ENCODE measurements at places on chromosomes 12 and 14.

DNA sequence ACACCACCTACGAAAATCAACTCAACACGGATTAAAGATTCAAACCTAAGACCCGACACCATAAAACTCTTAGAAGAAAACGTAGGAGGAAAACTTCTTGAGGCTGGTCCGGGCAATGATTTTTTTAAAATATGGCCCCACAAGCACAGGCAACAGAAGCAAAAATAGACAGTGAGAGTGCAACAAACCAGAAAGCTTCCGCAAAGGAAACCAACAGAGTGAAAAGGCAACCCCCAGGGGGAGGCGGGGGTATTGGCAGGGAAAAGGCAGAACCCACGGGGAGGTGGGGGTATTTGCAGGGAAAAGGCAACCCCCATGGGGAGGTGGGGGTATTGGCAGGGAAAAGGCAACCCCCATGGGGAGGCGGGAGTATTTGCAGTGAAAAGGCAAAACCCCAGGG lies 20.5 kb upstream of the FBRSL1 start:
- no peak for DNase-seq

DNA sequence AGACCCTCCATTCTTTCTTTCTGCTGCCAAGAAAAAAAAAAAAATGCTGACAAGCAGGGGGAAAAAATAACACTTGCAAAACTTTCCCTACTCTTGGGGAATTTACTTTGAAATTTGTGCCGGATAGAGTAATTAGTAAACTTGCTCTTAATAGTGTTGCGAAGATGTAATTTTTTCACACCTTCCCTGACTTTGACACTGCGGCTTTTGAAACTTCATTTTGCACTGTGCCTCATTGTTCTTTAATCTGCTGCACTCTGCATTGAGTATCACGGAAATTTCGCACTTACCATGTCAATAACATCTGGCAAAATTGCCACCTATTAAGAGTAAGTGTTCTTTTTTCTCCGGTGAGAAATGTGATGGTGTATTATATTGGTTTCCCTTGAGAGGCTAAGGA lies 596.1 kb downstream of the VRK1 start:
- DNase-seq = no peak

GRCh38 chr12:52907092-52907810 lies 2.4 kb upstream of the KRT8 start:
- no peak for DNase-seq

DNA sequence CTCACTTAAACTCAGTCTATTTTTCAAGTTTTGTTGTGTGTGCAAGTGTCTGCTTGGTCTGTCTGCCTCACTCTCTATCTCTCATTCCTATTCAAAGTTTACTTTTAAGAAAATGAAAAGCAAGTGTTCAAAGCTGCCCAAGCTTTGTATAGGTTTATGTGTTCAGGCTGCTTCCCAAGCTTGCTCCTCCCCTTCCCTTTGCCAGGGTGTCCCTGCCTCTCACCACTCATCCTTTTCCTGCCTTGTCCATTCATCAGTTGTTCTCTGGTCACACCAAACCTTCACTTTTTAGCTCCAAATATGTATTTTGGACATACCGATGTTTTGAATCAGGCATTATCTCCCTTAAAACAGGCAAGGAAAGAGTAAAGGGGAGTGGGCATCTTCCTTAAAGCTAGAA lies 41.3 kb downstream of the STK38L start:
- DNase-seq = no peak

DNA sequence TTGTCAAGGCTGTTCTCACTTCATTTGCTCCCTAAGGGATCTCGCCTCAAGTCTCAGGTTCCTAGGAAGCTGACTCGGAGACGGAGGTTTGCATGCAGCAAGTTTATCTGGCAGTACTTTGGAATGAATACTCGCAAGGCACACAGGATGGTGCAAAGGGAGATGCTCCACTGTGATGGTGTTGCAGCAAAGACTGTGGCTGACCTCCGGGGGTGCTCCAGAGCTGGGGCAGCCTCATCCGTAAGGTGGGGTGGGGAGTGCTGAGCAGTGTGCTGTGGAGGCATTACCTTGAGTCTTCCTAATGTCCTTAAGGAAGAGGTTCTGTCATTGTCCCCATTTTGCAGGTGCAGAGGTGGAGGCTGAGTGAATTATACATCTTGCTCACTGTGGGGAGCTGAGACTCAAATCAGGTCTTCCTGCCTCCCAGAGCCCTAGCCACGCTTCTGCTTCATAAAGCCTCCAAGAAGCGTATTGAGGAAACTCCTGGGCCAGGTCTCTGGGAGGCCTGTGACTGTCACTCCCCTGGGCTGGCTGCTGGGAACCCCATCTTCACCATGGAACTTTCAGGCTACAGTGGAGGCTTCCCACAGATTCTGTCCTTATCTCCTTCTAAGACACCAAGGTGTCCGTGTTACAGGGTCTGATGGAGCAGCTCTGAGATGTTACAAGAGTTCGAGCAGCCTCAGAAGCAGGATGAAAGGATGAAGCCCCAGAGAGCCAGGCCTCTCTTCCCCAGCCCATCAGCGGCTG lies 39.5 kb downstream of the GALNT16 start:
- no peak for DNase-seq

DNA sequence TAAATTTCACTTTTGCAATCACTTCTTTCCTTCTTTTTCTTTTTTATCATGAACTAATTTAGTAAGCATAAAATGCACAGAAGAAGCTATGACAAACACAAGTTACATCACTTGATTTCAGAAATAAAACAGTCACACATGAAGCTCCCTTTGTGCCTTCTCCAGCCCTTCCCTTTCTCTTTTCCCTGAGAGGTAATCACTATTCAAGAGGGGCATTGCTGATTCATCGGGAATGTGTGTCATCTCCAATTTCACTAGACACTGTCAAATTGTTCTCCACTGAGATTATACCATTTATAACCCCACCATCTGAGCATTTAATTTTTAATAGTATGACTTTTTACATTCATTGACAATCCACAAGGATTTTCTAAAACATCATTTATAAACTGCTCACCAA lies 91.6 kb upstream of the PTPRQ start:
- no peak for DNase-seq

DNA sequence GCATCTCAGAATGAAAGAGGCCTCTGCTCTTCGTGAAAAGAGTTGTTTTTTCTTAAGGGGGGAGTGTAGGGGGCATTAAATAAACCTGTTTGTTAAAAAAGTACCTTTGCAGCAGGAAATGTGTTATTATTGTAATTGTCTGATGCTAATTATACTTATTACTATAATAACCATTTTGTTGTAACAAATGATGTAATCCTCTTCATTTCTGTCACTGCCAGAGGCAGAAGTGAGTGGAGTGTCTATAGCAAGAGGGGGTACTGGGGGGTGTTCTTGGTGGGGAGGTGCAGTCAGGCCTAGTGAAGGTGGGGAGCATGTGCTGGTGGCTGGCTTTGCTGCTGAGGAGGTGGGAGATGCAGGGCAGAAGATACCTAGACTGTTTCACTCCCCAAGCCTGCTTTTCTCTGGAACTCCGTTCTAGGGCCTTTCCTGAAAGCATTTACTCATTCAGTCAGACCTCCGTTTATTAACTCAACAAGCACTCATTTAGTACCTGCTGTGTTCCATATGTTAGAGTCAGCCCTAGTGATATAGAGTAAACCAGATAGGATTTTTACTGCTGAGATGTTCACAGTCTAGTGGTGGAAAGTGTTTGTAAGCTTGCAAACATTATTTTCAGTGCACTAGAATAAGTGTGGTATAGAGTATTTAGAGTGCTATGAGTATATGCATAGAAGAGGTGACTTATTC lies 77.5 kb upstream of the CISTR start:
- DNase-seq = no peak

DNA sequence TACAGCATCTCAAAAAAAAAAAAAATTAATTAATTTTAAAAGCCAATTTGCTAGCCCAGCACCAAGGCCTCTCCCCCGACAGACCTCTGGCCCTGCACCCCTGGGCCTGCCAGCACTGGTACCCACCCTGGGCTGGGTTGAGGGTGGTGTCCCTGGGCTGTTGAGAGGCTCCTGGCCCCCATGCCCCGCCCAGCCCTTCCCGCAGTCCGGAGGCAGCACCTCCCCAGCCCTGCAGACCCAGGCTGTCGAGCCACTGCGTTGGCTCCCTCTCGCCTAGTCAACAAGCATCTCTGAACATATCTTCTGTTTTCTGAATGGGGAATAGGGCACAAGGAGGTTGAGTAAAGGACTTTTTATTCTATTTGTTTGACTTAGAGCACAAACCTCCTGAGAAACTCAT lies 87.1 kb downstream of the FBXL14 start:
- no peak for DNase-seq

DNA sequence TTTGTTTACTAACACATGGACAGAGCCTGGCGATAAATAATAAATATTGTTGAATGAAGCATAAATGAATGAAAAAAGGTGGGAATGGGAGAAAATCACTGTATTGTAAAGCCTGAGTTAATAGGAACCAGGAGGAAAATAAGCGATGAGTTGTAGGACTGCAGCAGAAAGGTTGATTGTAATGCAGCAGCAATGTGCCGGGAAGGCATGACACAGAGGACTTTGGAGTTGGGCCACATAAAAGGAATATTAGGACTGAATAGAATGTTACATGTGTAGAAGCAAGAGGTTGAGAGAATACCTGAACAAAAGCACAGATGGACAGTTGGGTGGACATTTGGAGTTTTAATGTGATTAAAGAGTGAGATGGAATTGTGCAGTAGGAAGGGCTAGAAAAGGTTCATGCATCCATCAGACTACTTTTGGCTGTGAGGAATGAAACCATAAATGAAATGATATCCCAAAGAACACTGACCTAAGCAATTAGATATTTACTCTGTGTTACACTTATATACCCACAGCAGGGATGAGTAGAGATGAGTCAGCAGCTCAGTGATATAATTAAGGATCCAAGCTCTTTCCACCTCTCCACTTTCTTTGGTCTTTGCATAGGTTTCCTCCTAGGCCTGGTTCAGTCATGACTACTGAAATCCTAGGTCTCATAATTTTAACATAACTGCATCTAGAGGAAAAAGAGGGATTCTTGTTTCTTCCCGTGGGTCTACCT lies 55.4 kb downstream of the CCER1 start:
- DNase-seq = no peak

GRCh38 chr14:24941719-24942118 lies 108.2 kb downstream of the STXBP6 start:
- no peak for DNase-seq

DNA sequence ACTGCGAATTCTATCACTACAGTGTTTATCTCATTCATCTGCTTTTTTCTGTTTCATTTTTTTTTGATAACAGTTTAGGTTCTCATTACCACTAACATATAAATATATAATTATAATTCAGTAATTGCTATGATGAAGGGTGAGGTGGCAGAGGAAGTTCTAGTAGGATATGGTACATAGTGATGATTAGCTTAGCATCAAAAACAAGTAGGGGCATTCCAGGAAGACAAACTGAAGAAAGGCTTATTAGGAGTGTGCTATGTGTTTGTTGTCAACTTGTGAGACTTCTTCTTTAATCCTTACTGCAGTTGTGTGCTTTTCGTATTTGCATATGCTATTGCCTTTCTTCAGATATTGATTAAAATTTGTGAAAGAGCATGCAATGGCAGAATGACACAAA lies 20.6 kb downstream of the FUT8 start:
- DNase-seq = no peak

- no peak for DNase-seq
Measured at GRCh38 chr14:66038618-66039017, 447.6 kb upstream of the CCDC196 start.

DNA sequence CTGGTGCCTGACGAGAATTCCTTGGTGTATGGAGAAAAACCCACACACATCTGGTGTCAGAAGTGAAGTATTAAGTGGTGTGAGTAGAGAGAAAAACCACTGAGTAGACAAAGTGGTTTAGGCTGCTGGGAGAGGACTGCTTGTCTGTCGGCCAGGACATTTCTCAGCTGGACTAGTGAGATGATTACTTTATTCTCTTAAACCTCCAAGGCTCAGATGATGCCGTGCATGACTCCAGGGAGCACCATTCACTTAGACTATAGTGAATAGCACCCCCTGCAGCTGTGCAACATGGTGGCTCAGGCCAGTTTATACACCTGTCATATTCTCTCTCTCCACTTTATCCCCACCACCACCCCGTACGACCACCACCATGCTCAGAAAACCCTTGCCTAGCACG lies 28.5 kb upstream of the NFYB start:
- DNase-seq = no peak

GRCh38 chr12:4643747-4644146 lies 5.1 kb downstream of the AKAP3 start:
- no peak for DNase-seq

DNA sequence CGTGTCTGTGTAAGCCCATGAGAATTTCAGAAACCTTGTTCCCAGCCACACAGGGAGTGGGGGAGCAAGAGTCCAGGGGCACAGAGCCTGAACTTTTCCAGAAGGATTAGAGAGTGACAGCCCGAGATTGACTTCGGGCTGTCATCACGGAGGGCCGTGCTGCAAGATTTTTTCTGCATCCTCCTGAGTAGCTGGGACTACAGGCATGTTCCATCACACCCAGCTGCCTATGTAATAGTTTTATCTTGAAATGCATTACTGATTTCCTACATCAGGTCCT lies 14.4 kb downstream of the EVL start:
- DNase-seq = no peak

- DNase-seq = no peak
Measured at GRCh38 chr14:58055497-58056010, 96.5 kb downstream of the ARMH4 start.

GRCh38 chr12:105057174-105057573 lies 27.1 kb downstream of the ALDH1L2 start:
- DNase-seq = no peak

GRCh38 chr14:55097881-55098560 lies 31.0 kb upstream of the LGALS3 start:
- DNase-seq = no peak

GRCh38 chr12:68800294-68800693 lies 7.7 kb upstream of the MDM2 start:
- no peak for DNase-seq

DNA sequence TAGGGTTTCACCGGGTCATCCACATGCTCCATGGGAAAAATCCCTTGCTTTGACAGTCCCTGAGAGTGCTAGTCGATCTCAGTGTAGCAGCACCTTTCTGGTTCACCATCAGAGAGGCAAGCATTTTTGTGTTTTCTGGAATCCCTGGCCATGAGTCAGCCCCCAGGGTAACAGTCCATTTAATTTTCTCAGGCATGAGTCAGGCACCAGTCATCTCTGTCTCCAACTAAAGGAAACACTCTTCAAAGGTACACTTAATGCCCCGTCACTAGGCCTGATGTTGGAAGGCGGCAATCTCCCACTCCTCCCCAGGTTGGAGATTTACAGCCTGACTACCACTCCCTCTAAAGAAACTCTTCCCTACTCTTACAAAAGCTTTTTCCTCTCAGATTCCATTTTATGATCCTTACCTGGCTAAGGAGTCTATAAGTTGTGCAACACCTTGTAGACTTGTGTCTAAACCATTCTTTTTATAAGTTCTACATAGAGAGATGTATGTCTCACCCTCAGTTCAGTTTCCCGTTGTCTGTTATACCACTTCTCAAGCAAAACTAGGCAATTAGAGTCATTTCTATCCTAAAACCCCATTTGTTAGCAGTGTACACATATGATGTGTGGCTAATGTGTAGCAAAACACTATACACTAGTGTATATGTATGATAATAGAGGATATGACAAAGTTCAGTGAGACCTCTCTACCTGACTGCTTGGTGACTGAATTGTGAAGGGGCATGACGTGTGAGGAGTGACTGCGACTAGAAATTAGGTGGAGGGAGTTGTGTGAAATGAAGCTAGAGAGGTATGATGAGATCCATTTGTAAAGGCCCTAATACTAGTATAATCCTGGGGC lies 24.6 kb downstream of the TMEM19 start:
- DNase-seq = peak; percentile 49
